ENCODE measurements at places on chromosomes 1 and 21.

GRCh38 chr1:18639368-18640055, 8.9 kb downstream of the PAX7 start:
- no peak overlapping the region for H3K4me3 ChIP-seq
- peaks cover 17% of the 10 kb centered on the region for H3K4me1 ChIP-seq
- peaks cover 100% of the 10 kb centered on the region for H3K27me3 ChIP-seq
- DNase-seq: no peak

- DNase-seq: no peak
- peaks cover 20% of the 10 kb centered on the region for H3K4me1 ChIP-seq
- H3K36me3 ChIP-seq: peaks cover 7% of the 10 kb centered on the region
- H3K27ac ChIP-seq: peak overlapping the region; percentile 29
- no peaks in the 10 kb centered on the region for H3K27me3 ChIP-seq
Observed at GRCh38 chr1:198234520-198235251, 77.9 kb downstream of the NEK7 start.

DNA sequence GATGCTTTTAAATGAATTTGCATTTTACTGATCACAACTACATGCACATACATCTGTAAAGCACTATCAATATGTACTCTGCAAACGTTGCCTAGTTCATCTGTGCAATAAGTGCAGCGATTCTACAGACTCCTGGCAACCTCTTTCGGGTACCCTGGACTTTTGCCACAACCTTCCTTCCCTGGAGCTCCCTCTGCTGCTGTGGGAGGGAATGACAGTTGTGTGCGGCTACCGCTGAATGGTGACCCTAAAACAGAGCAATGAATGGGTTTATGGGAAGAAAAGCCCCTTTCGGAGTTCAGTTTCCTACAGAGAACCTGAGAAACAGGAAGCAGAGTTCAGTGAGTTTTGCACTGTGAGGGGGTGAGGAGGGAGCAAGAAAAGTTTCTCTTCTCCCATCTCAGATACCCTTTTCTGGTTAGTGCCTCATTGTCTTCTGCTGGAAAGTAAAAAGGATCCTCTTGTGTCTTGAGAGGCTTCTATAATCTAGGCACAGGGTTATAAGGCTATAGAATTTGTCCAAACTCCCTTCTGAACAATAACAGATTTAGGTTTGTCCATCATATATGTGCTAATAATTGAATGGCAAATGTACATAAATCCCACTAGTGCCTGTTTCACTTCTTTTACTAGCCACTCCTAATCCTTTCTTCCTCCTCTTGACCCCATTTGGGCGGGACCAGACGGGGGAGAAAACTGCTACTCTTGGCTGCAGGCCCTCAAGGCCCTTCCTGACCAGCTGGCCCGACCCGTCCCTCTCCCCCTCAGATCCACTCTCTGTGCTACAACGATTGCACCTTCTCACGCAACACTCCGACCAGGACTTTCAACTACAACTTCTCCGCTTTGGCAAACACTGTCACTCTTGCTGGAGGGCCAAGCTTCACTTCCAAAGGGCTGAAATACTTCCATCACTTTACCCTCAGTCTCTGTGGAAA, 19.8 kb upstream of the SARS1 start:
- H3K4me3 ChIP-seq: no peak overlapping the region
- no peak overlapping the region for H3K27ac ChIP-seq
- H3K36me3 ChIP-seq: no peaks in the 10 kb centered on the region
- peak; percentile 29 for DNase-seq
- H3K4me1 ChIP-seq: peaks cover under 1% of the 10 kb centered on the region

- no peaks in the 10 kb centered on the region for H3K4me1 ChIP-seq
- peaks cover 24% of the 10 kb centered on the region for H3K27me3 ChIP-seq
- no peaks in the 10 kb centered on the region for H3K36me3 ChIP-seq
- H3K4me3 ChIP-seq: no peak overlapping the region
- DNase-seq: no peak
Observed at GRCh38 chr1:233873666-233874065, 30.8 kb upstream of the SLC35F3 start.

- H3K4me1 ChIP-seq: peaks cover 7% of the 10 kb centered on the region
- no peak overlapping the region for H3K4me3 ChIP-seq
- no peak overlapping the region for H3K27ac ChIP-seq
- H3K36me3 ChIP-seq: peaks cover 2% of the 10 kb centered on the region
- H3K27me3 ChIP-seq: peaks cover 32% of the 10 kb centered on the region
Observed at GRCh38 chr1:224922404-224923164, 6.9 kb upstream of the DNAH14 start.

DNA sequence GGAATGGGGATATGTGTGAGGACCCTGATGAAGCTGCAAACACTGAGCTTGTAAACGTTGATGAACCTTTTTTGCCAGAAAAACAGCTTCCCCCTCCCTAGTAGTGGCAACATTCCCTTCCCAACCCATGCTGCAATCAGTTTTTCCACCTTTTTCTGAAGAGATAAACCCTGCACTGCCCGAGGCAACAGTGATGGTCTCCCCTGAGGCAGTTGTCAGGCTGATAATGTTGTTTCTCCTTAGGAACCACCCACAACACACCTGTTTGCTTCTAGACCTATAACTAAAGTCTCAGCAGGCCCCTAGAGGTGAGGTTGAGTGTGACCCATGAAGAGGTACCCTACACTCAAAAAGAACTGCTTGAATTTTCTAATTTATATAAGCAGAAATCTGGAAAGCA, 922.4 kb upstream of the ADGRL4 start:
- H3K4me3 ChIP-seq: no peak overlapping the region
- H3K27me3 ChIP-seq: no peaks in the 10 kb centered on the region
- no peaks in the 10 kb centered on the region for H3K4me1 ChIP-seq
- no peak for DNase-seq

DNA sequence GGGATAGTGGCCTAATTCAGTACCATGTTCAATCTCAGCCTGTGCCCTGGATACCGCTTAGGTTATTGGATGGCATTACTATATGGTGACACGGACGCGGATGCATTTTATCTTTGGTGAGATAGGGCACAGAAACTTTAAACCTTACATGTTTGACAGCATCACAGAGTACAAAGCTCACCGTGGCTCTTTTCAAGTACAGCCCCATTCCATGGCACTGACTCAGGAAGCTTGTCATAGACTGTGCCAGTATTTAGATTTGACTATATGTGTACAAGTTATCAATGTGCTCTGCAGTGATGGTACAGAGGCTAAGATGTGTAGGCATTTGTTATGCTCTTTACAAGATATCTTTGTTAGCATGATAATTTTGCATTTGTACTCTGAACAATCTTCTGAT, 169.0 kb downstream of the RYR2 start:
- H3K4me3 ChIP-seq: no peak overlapping the region
- no peaks in the 10 kb centered on the region for H3K4me1 ChIP-seq
- DNase-seq: no peak
- H3K27me3 ChIP-seq: peaks cover 23% of the 10 kb centered on the region

GRCh38 chr1:7576946-7577657, 194.0 kb upstream of the VAMP3 start:
- no peaks in the 10 kb centered on the region for H3K36me3 ChIP-seq
- H3K27ac ChIP-seq: no peak overlapping the region
- H3K27me3 ChIP-seq: peaks cover 32% of the 10 kb centered on the region
- no peak for DNase-seq

DNA sequence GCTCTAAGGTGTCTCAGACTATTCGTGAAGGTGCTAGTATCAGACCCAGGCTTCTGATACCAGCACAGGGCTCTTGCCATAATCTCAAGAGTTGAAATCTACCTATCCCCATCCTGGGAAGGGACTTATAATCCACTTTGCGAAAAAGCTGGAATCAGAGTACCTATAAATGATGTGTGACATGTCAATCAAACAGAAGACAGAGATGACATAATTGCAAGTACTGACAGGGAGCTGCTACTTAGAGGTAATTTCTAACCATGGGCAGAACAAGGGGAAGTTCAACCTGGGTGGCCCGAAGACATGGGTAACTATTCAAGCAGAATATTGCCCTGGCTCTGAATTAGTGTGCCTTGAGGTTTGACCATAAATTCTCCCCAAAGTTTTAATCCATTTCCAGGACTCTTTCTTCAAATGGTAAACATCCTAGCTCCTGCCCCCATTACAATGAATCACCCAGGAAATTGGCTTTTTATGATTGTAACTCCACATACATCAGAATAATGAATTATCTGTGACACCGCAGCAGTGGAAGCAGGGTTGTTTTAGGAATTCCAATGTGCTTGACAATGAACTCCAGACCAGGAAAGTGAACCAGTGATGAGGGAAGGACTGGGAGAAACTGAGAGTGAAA, 37.2 kb downstream of the KANK4 start:
- H3K36me3 ChIP-seq: no peaks in the 10 kb centered on the region
- H3K4me3 ChIP-seq: no peak overlapping the region
- H3K27ac ChIP-seq: no peak overlapping the region
- peaks cover 69% of the 10 kb centered on the region for H3K27me3 ChIP-seq

DNA sequence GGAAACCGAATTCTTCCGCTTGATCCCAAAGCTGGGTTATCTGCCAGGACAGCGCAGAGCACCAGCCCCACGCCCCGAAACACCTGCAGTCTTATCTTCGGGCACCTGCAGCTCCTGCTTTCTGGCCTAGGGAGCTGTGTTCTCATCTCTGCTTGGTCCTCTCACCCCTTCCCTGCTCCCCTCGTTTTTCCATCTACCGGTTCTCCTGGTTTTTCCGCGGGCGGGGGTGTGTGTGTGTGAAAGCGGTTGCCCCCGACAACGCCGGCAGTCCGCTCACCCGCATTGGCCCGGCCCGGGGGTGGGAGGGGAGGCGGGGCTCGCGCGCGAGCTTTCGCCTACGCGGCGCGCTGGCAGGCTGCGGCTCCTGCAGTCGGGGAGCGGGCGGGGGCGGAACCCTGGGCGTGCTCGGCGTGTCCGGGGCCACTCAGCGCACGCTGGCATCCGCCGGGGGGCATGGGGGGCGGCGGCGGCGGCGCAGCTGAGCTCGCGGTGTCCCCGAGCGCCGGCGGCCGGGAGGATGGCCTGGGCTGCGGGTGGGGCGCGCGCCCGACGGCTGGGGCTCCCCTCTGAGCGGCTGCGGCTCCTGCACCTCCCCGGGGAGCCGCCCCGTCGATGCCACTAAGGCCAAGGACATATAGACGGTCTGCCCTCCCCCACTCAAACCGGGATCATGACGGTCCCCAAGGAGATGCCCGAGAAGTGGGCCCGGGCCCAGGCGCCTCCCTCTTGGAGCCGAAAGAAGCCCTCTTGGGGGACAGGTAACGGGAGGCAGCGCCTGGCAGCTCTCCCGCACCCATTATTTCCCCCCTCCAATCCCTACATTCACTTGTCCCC, 3.2 kb downstream of the ATP8B2 start:
- H3K4me1 ChIP-seq: peaks cover 69% of the 10 kb centered on the region
- DNase-seq: peak; percentile 74
- peak overlapping the region; percentile 92 for H3K4me3 ChIP-seq
- H3K36me3 ChIP-seq: peaks cover 37% of the 10 kb centered on the region

DNA sequence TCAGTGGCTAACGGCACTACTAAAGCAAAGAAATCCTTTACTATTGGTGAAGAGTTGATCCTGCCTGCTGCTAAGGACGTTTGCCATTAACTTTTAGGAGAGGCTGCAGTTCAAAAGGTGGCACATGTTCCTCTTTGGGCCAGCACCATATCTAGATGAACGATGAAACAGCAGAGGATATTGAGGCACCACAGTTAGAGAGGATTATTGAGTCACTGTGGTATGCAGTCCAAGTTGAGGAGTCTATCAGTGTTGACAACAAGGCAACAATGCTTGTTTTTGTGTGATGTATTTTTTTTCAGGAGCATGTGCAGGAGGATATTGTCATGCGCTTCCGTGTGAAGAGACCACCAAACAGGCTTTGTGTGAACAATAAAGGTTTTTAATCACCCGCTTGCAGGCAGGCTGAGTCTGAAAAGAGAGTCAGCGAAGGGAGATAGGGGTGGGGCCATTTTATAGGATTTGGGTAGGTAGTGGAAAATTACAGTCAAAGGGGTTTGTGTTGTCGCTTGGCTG, 80.9 kb downstream of the UCHL5 start:
- no peaks in the 10 kb centered on the region for H3K36me3 ChIP-seq
- no peak for DNase-seq
- no peaks in the 10 kb centered on the region for H3K27me3 ChIP-seq
- H3K4me3 ChIP-seq: no peak overlapping the region
- H3K4me1 ChIP-seq: peaks cover 1% of the 10 kb centered on the region
- no peak overlapping the region for H3K27ac ChIP-seq
